ENCODE measurements at places on chromosomes 7 and 10.

DNA sequence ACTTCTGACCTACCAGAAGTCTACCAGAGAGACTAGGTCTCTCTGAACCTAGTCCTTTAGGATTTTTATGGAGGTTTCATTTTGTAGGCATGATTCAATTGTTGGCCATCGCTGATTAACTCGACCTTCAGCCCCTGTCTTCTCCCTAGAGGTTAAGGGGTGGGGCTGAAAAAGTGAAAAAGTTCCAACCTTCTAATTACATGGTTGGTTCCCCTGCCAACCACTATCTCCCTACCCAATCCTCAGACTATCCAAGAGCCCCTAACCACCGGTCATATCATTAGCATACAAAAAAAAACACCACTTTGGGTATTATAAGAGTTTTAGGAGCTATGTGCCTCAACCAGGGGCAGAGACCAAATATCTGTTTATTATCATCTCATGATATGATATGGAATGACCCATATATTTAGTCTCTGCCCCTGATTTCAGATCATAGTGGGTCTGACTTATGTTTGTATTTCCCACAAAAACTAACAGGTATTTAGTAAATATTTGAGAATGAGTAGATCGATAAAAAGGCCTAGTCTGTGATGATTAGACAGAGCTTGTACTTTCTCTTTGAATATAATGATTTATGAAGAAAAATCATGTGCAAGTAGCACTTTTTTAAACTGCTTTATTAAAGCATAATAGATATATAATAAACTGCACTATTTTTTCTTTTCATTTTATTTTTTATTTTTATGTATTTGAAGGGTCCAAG is 35.8 kb downstream of the DNAJC9 start:
- no peak for DNase-seq

DNA sequence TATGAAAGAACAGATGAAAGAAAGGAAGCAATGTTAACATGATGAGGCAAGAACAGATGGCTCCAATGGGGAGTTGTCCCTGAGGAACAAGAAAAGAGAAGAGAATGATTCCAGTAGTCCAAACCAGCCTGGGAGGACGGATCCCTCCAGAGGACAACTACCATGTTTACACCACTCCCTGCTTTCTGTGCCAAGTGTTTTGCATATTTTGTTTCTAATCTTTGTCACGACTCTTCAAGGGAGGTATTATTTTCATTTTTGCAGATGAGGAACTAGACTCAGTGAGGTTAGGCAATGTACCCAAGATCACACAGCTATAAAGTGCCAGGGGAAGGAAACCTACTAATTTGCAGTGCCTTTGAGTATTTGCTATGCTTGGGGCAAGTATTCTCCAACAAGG is 116.2 kb downstream of the PARP12 start:
- DNase-seq = no peak

GRCh38 chr7:36107926-36108631 is 45.0 kb upstream of the EEPD1 start:
- DNase-seq = no peak

GRCh38 chr7:95540366-95540765 is 54.6 kb downstream of the ASB4 start:
- no peak for DNase-seq

- no peak for DNase-seq
Measured at GRCh38 chr10:72348282-72348681, 6.4 kb downstream of the DNAJB12 start.

DNA sequence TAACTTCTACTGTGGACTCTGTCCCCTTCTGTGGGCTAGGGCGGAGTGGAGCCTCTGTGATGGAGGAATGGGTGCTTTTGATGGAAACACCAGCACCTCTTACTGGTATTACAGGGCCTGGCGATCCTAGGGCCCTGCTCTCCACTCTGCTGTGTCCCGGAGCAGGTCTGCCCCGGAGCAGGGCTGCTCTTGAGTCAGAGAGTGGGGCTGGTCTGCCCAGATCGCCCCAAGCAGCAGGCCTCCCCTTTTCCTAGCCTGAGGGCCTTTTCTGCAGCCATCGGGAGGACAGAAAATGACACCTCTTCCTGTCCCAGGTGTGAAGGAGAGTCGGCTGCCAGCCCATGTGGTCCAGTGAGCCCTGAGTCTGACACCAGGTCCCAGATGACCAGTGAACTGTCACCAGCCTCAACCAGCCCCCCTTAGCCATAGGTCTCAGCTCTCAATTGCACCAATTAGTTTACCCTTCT is 1.4 kb downstream of the ZNF282 start:
- DNase-seq = no peak

DNA sequence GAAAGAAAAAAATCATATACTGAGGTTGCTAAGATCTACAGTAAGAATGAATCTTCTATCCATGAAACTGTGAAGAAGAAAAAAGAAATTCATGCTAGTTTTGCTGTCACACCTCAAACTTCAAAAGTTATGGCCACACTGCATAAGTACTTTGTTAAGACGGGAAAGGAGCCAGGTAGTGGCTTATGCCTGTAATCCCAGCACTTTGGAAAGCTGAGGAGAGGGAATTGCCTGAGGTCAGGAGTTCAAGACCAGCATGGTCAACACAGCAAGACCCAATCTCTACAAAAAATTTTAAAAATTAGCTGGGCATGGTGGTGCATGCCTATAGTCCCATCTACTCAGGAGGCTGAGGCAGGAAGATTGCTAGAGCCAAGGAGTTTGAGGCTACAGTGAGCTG is 22.1 kb downstream of the CCDC186 start:
- no peak for DNase-seq

DNA sequence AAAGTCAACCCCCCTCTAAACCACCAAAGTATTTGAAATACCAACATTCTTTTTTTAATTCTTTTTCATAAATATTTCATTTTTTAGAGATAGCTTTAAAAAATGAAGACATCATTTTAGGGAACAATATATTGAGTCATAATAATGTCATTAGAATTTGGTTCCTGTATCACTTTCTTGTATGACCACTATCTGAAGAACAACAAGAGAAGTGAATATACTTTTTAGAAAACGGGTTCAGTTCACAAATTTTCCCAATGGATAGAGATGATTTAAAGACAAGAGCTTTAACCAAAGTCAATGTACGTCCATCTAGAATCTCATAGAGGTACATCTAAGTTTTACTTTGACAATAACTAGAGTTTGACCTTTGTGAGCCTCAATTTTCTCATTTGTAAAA is 48.2 kb downstream of the CUBN start:
- DNase-seq = no peak

DNA sequence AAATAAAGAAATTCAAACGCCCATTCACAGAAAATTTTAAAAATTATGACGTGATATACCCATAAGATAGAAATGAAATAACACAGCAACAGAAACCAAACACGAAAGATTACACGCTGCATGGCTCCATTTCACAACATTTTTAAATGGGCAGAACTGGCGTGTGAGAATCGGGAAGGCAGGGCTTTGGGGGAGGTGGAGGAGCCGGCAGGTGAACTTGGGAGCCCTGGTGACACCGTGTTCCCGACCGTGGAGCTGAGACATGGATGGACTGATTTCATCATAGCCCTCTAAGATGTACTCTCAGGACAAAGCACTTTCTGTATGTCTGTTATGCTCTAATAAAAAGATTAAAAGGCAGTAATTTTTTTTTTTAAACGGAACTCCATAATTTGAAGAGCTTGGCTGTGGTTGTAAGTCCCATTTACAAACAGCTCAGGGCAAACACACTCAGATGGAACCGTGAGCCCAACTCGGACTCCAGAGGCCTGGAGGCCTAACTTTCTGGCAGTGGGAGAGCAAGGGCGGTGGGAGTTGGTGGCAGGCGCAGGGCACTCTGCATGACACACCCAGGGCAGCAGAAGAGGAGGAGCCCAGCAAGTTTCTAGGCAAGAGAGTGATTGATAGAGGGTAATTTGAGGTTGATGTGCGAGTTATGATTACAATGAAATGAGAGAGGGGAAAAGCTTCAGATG is 203.4 kb downstream of the MAD1L1 start:
- no peak for DNase-seq

- no peak for DNase-seq
Measured at GRCh38 chr10:92995509-92995908, 65.1 kb upstream of the CYP26C1 start.

DNA sequence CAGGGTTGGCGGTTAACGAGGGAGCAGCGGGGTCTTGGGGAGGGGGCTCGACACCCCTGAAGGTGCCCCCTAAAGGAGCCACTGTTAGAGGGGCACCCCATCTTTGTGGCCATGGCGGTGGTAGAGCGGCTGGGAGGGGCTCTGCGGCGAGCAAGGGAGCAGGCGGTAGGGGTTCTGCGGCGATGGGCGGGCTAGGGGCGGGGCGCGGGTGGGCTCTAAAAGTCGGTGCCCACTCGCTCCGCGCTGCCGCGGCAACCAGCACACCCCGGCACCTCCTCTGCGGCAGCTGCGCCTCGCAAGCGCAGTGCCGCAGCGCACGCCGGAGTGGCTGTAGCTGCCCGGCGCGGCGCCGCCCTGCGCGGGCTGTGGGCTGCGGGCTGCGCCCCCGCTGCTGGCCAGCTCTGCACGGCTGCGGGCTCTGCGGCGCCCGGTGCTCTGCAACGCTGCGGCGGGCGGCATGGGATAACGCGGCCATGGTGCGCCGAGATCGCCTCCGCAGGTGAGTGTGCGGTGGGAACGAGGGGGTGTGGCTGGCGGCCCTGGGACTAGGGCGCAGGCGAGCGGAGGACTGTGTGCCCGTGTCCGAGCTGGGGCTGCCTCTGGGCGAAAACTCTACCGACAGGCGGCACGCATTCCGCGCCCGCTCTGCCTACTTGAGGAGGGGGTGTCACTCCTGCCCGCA is at the start of gene MEST:
Gene MEST, plus strand, starts transcription at position 245 of the 682 bp plus-strand sequence. Its CDS starts 229 bp downstream, at position 474.
- no peak for DNase-seq

DNA sequence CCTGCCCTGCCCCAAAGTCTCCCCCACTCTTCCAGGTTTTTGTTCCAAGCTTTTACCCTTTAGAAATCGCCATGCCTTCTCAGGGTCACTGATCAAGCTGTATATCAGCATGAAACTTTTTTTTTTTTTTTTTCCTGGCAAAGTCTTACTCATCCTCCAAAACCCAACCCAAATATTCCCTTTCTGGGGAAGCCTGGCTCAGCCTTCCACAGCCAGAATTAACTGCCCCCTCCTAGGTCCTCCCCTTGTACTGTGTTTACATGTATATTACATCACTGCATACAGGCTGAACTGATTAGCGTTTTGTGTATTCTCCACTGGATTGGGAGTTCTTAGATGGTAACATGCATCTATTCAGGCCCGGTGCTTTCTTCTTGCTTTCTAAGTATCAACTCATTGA is 4.6 kb upstream of the NOBOX start:
- DNase-seq = no peak

- DNase-seq = no peak
Measured at GRCh38 chr10:21603721-21604120, 69.7 kb downstream of the MLLT10 start.

DNA sequence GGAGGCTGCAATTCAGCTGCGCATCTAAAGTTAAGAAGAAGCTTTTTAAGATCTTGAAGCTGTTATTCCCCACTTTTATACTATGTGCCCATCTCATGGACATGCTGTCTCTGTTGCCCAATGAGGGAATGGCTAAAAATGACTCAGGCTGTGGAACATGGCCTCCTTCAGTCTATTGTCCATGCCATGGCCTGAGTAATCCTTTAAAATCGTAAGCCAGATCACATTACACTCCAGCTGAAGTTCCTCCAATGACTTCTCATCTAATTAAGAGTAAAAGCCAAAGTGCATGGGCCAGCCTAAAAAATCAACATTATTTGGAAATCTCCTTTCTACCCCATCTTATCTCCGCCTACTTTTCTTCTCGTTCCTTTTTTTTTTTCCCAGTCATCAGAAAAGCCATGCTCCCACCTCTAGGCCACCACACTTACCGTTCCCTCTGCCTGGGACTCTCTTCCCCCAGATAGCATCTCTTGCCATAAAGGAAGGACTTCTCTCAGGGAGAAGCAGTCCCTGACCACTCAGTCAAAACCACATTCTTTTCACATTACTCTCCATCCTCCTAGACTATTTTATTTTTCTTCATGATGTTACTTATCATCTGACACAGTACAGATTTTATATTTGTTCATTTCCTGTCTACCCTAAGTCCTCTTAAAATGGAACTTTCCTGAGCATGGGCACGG is 337.4 kb downstream of the PRPF18 start:
- DNase-seq = no peak

- DNase-seq = no peak
Measured at GRCh38 chr7:143381427-143382125, 431 bp downstream of the ZYX start.

DNA sequence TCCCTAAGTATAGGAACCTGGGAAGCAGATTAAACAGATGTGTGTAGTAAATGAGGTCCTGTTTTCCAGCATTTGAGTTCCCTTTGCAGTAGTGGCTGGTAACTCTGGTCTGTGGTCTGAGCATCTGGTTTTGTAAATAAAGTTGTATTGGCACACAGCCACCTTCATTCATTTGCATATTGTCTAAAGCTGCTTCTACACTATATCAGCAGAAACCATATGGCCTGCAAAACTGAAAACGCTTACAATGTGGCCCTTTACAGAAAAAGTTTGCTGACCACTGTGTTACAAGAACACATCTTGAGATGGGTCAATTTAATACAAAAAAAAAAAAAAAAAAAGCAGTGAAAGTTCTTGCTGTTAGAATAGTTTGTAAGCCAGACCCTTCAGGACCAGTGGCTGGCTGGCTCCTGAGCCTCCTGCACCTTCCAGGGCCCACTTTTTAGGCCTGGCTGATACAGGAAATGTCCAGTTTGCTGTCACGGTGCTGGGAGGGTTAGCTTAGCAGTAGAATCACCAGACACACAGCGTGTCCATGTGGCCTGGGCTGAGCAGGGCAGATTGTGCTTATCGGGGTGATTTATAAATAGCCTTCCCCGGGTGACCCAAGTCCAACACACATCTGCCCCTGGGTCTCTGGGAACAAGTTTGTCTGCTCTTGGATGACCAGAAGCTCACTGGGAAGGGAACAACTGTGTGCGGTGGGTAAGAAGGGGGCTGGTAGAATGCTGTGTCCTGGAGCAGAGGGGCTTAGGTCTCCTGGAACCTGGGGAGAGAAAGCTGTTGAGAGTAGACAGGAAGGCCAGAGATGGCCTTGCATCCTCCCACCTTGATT is 1.4 kb downstream of the C10orf71 start:
- no peak for DNase-seq

DNA sequence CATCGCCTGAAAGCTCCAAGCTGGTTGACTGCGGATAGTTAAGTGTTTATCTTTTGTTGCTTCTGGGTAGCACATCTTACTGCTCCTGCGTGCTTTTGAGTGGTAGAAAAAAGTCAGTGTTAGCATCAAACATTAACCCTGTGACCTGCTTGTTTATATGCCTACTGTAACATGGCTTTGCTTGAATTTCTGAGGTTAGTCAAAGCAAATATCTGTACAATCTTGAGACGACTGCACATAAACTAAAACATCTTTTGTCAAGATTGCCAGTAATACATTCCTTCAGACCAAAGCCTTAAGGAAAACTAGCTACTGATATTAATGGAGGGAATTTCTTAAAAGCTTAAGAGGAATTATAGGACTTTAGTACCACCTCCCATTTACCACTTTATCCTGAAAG is 163.7 kb downstream of the BAMBI start:
- no peak for DNase-seq

GRCh38 chr10:64648915-64649314 is 1127.7 kb downstream of the REEP3 start:
- no peak for DNase-seq

All from left renal pelvis (tissue), 4 donors.